ENCODE measurements at places on chromosomes 7 and 10. TPM values are rescaled to one million over a fixed set of nuclear protein-coding genes. Genes with fewer than 3 reads are reported as not detected.

The OR2A7 gene
- total RNA-seq: 2.0 TPM

The TBATA gene
- not detected for total RNA-seq

The MTG1 gene
- total RNA-seq: 48.9 TPM

The MMRN2 gene
- total RNA-seq: not detected

DNA sequence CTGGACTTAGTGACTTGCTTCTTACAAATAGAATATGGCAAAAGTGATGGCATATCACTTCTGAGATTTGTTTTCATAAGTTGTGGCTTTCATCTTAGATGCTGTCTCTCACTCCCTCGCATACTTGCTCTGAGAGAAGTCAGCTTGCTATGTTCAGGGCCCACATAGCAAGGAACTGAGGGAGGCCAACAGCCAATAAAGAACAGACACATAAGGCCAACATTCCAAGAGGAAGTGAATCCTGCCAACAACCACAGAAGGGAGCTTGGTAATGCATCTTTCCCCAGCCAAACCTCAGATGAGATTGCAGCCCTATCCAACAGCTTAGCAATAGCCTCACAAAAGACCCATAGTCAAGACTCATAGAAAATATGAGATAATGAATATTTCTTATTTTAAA is 39.2 kb upstream of the DMTF1 start:
- peaks cover 3% of the 10 kb centered on the region for H3K27me3 ChIP-seq
- H3K27ac ChIP-seq: no peak overlapping the region
- H3K4me3 ChIP-seq: no peak overlapping the region
- no peak for DNase-seq
- no peaks in the 10 kb centered on the region for H3K4me1 ChIP-seq

GRCh38 chr7:107799647-107800264 is 3.3 kb downstream of the SLC26A3 start:
- no peak for DNase-seq
- H3K27ac ChIP-seq: no peak overlapping the region
- no peaks in the 10 kb centered on the region for H3K4me1 ChIP-seq
- peaks cover 10% of the 10 kb centered on the region for H3K27me3 ChIP-seq
- no peaks in the 10 kb centered on the region for H3K36me3 ChIP-seq
- no peak overlapping the region for H3K4me3 ChIP-seq

The COL28A1 gene
- not detected for total RNA-seq

The PRSS37 gene
- total RNA-seq: not detected

DNA sequence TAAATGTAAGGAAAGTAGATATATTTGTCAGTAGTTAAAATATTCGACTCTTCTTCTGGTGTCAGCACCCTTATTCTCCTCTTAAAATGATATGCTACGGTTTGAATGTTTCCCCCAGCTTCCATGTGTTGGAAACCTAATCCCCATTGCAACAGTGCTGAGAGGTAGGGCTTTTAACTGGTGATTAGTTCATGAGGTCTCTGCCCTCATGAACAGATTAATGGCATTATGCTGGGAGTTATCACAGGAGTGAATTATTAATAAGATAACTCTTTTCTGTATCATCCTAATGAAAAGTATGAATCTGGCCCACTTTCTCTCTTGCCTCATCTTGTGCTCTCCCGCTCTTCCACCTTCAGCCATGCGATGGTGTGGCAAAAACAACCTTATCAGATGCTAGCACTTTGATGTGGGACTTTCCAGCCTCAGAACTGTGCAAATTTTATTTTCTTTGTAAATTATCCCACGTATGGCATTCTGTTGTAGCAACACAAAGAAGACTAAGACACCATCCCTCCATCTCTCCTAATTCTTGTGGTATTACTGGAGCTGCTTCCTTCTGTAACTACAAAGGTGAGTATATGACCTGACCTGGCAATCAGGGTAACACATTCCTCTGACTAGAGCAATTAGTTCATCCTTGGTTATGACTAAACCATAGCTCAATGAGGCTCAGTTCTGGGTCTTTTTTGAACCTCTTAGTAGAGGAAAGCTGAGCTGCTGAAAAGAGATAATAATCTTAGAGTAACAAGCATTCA is 171.1 kb upstream of the TMEM196 start:
- no peak for DNase-seq
- H3K36me3 ChIP-seq: no peaks in the 10 kb centered on the region
- H3K4me1 ChIP-seq: no peaks in the 10 kb centered on the region
- no peaks in the 10 kb centered on the region for H3K27me3 ChIP-seq
- H3K27ac ChIP-seq: no peak overlapping the region

DNA sequence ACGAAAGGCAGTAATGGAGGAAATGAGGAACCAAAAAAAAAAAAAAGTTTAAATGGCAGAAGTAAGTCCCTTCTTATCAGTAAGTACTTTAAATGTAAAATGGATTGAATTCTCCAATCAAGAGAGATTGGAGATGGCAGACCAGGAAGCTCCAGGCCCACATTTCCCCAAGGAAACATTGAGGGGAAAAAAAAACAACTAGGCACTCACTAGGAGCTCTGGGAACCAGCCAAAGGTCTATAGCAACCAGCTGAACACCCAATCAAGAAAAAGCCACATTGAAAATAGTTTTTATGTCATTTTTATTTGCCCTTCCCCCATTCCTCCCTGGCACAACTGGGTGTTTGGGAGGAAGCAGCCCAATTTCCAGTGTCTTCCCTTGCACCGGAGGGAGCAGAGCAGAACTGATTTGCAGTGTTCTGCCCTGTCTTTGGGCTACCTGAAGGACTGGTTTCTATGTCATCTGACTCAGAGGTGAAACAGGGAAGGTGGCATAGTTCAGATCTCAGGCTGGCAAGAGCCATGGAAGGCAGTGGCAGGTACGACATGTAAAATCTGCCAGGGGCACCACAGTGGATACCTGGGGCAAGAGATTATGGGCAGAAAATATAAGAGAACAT is 121.9 kb downstream of the SMURF1 start:
- no peak overlapping the region for H3K4me3 ChIP-seq
- H3K27me3 ChIP-seq: no peaks in the 10 kb centered on the region
- no peak overlapping the region for H3K27ac ChIP-seq
- DNase-seq: no peak

DNA sequence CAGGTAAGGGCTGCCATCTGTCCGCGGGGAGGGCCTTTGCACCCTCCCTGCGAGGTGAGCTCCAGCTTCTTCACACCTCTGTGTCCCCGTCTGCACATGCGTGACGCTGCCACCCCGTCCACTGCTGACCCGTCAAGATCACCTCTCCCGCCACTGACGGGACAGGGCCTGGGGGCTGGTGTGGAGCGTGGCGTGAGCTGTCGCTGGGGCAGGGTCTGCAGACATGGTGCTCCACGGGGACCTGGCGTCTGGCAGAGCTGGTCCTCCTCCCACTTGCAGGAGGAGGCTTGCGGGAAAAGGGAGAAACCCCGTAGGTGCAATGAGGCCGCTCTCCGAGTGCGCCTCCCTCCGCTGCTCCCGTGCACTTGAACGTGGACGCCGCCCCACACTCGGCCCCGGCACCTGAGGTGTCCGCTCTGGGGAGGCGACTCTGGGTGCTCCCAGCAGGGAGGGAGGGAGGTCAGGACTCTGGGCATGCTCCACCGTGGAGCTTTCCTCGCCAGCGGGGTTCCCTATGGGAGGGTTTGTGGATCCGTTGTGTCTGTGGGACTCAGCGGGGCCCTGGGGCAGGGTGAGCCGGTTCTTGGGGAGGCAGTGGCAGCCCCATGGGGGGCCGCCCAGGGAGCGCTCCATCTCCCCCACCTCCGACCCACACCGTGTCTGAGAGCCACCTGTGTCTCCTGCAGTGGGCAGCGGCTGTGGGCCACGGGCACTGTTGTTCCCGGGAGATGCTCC is 17.6 kb upstream of the DPYSL4 start:
- no peak overlapping the region for H3K4me3 ChIP-seq
- H3K27ac ChIP-seq: no peak overlapping the region
- H3K27me3 ChIP-seq: no peaks in the 10 kb centered on the region
- no peak for DNase-seq

The SOSTDC1 gene
- not detected for total RNA-seq

Data from activated CD8-positive, alpha-beta T cell treated with anti-CD3 and anti-CD28 coated beads for 36 hours (primary cell).